Vagina (tissue), 2 donors: ENCODE measurements at places on chromosomes 5 and 9. TPM values are rescaled to one million over a fixed set of nuclear protein-coding genes. Genes with fewer than 3 reads are reported as not detected.
A peak's percentile ranks its signal among the peaks of the same experiment; 100 is the strongest.

GRCh38 chr5:158126442-158127405 is 267.8 kb upstream of the CLINT1 start:
- no peak for DNase-seq

GRCh38 chr9:87122947-87123685 is 175.8 kb upstream of the GAS1 start:
- no peak for DNase-seq

GRCh38 chr9:129932303-129933151 is 97.3 kb downstream of the USP20 start:
- DNase-seq, result no peak

DNA sequence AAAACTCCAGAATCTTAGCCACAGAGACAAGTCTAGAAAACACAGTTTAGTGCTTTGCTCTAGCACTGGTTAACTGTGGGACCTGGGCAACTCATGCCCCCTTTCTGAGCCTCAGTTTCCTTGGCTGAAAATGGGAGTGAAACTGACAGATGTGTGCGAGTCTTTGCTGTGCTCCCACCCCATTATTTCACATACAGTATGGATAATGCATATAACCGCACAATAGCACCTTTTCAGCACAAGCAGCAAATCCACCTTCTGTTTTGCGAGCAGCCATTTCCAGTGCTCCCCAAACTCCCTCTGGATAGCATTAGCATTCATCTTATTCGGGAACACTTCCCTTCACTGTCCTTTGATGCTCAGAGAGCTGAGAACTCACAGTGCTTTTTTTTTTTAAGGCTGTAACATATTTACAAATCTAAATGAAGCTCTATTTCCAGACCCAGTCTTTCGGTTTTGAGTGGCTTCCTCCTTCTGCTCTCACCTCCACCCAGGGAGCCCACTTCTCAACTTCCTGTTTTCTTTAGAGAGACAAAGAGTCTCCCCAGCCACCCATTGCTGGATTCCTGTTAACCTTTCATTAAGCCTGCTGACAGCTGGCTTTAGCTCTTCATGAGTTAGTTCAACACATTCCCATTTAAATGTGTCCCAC is 49.2 kb downstream of the TIMD4 start:
- DNase-seq, result no peak

GRCh38 chr5:17766031-17766430 is 131.8 kb downstream of the TAF11L14 start:
- DNase-seq, result no peak

DNA sequence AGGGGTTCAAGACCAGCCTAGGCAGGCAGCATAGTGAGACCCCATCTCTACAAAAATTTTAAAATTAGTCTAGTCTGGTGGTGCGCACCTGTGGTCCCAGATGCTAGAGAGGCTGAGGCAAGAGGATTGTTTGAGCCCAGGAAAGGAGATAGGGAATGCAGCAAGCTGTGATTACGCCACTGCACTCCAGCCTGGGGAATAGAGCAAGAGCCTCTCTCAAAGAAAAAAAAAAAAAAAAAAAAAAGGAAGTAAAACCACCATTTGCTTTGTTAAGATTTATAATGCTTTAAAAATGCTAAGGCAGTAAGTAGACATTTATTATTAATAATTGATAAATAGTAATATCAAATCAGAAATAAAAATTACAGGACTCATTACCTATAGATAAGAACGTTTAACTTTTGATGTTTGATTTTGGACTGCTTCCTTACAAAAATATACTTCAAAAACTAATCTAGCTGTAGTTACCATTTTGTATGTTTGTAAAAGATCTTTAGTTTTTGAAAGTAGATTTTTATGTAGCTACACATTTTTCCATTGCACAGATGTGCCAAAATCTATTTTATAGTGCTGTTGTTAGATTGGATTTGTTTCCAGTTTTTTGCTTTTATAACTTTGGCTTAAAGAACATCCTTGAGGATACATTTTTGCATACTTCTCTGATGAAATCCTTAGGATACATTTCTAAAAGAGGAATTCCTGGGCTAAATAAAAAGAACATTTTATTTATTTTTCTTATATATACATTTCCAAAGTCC is 86.4 kb downstream of the INIP start:
- no peak for DNase-seq

GRCh38 chr5:78794693-78795215 is 146.2 kb upstream of the LHFPL2 start:
- DNase-seq, result no peak

DNA sequence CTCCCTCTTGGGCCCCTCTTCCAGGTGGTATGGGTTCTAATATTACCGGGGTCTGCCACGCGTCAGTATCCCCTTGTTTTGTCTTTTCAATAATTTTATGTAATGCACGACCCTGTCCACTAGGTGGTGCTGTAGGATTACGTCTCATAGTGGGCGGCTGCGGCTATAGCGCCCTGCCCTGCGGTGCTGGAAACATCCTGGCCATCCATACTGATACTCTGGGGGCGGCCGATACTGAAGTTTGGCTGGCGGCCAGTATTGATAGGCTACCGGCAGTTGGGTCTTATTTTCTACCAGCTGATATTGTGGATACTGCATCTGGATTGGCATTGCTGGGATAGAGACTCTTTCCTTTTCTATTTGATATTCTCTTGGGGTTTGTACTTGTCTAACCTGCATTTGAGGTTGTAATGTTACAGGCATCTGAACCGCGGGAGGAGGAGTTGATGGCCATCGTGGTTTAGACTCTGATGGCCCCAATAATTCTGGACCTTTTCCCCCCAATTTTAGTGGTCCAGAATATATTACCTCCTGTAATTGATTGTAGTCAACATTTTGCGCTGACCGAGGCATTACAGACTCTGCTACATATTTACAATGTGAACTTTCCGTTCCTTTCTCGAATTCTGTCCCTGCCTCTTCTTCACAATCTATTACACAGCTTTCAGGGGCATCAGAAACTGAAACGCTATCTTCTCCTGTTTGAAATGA is 3.3 kb upstream of the TMEM141 start:
- no peak for DNase-seq

- no peak for DNase-seq
Observed at GRCh38 chr5:123719004-123719403, 207.0 kb downstream of the CSNK1G3 start.

DNA sequence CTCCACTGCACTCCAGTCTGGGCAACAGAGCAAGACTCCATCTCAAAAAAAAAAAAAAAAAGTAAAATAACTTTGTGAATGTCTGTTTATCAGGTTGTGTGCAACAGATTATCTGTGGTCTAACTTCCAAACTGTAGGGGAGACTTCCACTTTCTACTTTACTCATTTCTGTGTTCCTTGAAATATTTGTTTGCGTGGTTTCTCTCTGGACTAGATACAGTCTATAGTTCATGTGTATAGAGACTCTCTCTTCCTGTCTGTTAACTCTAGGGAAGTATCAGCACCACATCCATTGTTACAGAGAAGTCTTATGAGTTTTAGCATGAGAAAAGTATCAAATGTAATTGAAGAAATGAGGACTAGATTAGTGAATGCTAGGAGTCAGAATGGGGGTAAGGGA is 168.3 kb downstream of the LPAR1 start:
- no peak for DNase-seq

DNA sequence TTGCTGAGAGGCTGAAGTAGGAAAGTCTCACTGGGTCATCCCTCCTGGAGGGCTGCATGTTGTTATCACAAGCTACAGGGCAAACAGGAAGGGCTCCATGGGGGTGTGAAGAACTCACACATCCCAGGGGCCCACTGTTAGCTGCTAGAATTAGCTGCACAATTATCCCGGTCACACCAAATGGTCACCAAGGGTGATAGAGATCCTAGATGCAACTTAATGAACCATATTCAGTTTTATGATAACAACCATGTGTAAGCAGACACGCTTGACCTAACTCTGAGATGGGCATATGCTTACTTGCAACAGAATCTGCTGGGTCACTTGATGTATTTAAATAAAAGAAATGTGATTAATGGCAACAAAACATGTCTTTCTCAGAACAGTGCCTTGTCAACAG is 143.5 kb upstream of the C6 start:
- no peak for DNase-seq

- DNase-seq, result no peak
Observed at GRCh38 chr5:136699651-136700050, 334.3 kb upstream of the TRPC7 start.

DNA sequence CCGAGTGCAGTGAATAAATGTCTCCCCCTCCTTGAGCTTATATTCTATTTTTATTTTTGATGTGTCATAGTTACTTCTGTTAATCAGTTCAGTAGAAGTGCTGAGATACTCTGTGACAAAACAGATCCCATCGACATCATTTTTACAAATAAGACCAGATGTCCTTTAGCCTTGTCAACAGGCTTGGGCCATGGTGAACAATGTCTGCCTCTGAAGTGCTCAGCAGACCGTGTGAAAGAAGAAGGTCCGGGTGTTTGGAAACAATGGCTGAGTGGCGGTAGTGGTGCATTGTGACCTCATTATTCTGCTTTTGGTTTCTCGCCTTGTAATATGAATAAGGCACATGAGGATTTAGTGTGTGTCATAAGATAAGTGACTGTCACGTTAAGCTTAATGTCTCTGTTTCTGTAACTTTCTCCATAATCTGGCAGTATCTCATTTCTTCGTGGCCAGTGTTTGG is 71.2 kb downstream of the SYK start:
- DNase-seq, result no peak

DNA sequence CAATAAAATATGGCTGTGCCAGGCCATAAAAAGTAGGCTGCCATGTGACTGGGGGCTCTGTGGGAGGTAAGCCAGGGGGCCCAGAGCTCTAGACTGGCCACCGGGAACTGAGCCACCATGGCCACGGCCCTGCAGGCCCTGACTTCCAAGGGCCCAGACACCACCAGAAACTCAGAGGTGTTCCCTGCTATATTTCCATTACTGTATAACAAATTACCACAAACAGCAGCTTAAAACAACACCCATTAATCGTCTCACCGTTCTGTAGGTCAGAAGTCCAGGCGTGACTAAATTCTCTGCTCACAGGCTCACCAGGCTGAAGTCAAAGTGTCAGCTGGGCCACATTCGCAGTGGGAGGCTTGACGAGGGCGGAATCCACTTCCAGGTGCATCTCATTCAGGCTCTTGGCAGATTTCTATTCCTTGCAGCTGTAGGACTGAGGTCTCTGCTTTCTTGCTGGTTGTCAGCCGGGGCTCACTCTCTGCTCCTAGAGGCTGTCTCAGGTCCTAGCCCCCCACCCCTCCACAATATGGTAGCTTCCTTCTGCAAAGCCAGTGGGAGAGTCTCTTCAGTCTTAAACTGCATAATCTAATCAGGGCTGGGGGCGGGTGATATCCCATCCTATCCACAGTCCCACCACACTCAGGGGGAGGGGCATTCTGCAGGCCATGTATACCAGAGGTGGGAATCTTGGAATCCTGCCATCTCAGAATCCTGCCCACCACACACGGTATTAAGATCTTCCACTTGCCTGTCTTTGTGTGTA is 125.4 kb downstream of the C5orf15 start:
- no peak for DNase-seq

- DNase-seq, result peak; percentile 83
Observed at GRCh38 chr9:127174386-127175318, 52.2 kb upstream of the ANGPTL2 start.

DNA sequence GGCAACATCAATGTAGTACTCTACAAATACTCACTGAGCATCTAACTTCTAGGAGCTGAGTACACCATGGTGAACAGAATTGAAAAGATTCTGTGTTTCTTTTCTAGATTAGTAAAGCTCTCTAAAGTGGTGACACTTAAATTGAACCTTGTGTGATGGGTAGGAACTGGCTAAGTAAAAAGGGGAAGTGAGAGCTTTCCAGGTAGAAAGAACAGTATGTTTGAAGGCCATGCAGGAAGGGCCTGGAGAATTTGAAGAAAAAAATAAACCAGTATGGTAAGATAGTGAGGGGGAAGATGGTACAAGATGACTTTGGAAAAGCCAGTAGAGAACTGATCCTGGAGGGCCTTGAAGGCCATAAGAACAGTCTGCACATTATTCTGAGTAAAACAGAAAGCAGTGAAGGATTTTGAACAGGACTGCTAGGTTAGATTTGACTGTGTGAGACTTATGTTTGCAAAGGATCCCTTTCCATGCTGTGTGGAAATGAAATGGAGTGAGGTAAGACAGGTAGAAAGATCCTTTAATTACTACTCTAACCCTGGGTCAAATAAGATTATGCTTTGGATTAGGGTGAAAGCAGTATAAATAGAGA is 46.7 kb upstream of the UBQLN1 start:
- no peak for DNase-seq

DNA sequence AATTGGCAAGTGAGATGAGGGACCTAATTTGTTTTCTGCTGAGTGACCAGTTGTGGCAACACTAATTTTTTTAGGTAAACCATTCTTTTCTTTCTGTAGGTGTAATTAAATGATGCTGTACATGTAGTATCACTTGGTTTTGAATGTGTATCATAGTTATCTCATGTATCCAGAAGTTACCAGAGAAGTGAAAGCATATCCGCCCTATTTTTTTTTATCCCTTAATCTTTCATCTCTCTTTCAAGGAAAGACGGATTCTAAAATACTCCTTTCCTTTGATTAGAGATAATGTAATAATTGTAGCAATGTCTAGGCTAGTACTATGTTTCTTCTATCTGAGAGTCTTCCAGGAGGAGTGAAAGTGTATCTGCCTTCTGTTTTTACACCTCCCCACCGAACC is 7.1 kb downstream of the KDM3B start:
- DNase-seq, result no peak

GRCh38 chr9:83440641-83441040 is 97.6 kb downstream of the FRMD3 start:
- DNase-seq, result no peak

- no peak for DNase-seq
Observed at GRCh38 chr5:25713259-25713658, 1068.5 kb upstream of the CDH10 start.

DNA sequence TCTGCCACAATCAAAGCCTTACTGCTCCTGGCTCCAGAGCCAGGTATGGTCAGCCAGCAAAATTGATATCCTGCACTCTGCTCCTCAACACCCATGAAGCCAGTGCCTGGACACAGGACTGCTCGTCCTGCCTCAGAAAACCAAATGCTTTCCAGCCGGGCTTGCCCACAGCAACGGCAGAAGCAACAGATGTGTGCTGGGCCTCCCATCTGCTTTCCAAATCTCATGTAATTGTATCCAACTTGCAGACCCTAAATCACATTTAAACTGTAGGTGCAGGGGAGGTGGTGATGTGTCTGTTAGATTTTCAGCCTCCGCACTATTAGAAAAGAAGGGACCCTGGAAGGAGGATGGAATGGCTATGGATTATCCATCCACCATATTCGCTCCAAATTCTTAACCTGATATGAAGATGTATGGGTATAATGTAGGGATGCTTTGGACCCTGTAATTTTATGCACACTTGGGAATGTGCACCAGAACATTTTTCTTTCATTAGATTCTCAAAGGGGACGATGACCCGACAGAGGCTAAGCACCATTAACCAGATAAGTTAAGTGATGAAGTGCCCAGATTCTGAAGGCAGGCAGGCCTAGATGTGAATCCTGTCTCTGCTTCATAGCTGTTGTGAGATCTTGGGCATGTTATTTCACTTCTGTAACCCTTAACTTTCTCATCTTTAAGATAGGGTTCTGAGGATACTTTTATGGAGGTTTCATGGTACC is 58.2 kb downstream of the EXOSC2 start:
- DNase-seq, result no peak

The SEC24A gene
- total RNA-seq, result 11.3 TPM

The PCSK1 gene
- total RNA-seq, result 1.7 TPM

The HSD17B3 gene
- total RNA-seq, result not detected

The TAF11L10 gene
- not detected for total RNA-seq

The FYB1 gene
- 10.8 TPM for total RNA-seq

The RGS7BP gene
- 11.8 TPM for total RNA-seq

The PRSS3 gene
- 7.6 TPM for total RNA-seq

The OR13C2 gene
- not detected for total RNA-seq

The GNPDA1 gene
- 25.3 TPM for total RNA-seq

The COL15A1 gene
- 15.0 TPM for total RNA-seq
